ENCODE measurements at places on chromosomes 4 and X.
A peak's percentile ranks its signal among the peaks of the same experiment; 100 is the strongest.

- DNase-seq: peak; percentile 82
These were observed 31.5 kb downstream of the NOP14 start for GRCh38 chr4:2931512-2932301.

DNA sequence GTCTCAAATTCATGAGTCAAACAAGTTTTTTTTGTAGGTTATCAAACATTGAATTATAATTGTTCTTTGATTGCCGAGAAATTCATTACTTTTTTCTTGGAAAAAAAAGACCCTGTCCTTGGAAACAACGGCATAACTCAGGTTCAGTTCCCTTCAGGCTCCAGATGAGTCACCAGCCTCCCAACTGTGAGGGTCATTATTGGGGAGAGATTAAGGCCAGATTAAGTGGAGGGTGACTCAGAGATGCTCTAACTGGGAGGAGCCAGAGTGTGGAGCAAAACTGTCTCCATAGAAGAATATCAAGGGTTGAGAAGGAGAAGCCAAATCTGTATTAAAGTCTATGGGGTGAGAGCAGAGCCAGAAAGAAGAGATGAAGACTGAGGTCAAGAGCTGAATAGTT is 9.6 kb downstream of the ADGRG4 start:
- no peak for DNase-seq

- DNase-seq: no peak
These were observed 184.7 kb upstream of the NDP start for GRCh38 chrX:44157858-44158257.

- no peak for DNase-seq
These were observed 81.2 kb downstream of the ADAM29 start for GRCh38 chr4:174999407-174999806.

- no peak for DNase-seq
These were observed 908.1 kb downstream of the CCSER1 start for GRCh38 chr4:91035276-91035675.

DNA sequence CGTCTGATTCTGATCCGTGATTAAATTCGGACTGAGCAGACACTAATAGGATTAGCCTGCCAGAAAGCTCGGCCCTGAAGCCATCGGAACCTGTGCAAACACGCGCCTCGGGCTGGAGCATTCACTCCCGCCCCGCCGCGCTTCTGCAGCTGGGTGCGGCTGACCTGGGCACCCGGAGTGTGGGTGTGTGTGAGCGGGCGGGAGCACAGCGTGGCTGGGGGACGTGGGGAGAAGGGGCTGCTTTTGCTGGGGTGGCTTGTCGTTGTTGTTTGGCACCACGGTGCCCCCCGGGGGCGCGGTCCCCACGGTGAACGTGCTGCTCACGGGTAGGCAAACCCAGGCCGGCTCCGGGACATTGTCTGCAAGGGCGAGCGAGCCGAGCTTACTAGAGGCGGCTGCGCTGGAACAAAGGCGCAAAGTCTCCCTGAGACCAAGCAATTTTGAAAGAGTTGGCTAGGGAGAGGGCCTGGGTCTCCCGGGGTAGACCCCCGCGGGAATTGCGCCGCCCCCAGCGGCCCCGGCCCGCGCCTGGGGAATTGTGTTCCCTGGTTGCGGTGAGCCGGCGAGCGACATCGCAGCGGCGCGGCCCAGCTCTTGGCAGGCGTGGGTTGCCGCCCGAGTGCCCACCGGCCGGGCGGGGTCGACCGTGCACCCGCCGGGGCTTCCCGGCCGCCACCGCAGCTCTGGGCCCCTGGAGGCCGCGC is 1.4 kb downstream of the MAMLD1 start:
- DNase-seq: peak; percentile 41

DNA sequence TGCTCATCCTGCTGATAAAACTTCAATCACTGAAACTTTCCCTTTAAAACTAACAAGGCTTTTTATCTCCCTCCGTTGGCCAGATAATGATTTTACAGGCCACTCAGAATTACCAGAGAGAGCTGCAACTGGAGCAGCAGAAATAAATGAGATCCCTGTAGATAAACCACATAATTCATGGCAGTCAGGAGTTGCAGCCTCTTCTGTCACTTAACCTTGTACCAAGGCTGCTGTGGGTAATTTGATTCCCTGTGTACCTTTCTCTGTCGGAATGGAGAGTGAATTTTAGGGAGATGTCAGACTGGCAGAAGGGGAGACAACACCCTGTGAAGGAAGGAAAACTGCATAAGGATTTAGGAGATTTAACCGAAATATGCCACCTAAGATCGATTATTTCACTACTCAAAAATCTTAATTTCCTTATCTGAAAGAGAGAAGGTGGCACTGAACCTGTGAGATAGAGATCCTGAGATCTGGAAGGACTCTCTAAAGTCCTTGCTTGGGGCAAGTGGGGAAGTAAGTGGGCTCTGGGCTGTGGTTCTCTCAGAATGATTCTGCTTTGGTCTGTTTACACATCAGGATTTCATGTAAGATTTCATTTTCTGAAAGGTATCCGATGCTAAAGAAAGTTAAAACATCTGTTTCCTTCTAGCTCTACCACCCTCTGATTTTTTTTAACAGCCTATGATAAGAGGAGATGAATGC is 14.3 kb upstream of the TSPAN5 start:
- no peak for DNase-seq

DNA sequence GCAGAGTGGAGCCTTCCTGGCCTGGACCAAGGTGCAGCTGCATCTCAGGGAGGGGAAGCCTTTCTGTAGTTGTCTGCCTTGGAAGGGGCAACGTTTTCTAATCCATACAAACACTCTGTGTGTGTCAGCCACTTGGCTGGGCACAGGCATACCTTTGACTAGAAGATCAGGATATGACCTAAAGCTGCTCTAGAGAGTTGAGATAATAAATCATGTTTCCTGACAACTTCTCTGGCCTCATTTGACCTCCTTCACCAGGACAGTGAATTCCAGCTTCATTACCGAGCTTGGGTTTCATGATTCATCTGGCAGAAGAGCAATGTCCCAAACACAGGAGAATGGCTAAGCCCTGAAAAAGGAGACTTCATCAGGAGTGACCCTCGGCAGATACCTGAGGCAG is 89.6 kb upstream of the KIT start:
- DNase-seq: no peak

DNA sequence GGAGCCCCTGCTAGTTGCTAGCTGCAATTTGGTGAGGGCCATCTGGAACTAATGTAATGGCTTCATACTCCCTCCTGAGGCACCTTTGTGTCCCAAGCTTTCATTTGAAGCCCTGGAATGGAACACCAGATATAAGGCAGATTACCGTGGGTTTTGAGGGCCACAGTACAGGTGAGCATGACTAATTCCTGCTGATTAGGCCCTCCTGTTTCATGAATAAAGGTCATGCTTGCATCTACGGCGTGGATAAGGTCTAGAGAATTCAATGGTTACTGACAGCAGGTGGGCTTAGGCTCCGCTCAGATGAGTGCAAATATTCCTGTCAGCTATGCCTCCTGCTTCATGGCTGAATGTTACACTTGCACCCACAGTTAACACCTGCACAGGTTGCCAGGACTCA is 495.4 kb downstream of the NAP1L3 start:
- DNase-seq: no peak

GRCh38 chr4:33477715-33478114 is 2757.5 kb downstream of the PCDH7 start:
- no peak for DNase-seq

DNA sequence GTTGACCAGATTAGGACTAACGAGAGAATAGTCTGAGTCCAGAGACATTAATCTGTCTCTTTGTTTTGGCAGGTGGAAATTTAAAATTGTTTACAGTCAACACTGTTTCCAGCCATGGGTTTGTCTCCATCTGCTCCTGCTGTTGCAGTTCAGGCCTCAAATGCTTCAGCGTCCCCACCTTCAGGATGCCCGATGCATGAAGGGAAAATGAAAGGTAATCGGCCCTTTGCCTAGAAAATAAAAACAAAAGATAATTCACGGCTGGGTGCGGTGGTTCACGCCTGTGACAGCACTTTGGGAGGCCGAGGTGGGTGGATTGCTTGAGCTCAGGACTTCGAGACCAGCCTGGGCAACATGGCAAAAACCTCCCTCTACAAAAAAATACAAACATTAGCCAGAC is 815 bp downstream of the HCCS start:
- no peak for DNase-seq

DNA sequence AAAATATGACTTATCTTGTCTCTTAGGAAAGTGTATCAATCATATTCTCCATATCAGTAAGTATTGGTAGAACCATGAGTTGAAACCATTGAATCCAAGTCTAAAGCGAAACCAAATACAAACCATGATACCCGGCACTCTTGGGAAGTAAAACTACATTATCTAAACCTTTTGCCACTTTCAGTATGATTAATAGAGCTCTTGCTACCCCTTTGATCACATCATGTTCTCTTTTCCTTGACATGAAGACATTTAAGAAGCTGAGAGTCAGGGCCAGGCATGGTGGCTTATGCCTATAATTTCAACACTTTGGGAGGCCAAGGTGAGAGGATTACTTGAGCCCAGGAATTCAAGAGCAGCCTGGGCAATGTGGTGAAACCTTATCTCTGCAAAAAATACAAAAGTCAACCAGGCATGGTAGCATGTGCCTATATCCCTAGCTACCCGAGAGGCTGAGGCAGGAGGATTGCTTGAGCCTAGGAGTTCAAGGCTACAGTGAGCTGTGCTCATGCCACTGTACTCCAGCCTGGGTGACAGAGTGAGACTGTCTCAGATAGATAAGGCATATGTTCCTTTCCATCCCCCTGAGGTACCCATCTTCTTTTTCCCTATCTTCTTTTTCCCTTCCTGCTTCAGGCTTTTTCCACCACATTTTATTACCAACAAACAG is 45.4 kb downstream of the CEP135 start:
- no peak for DNase-seq

DNA sequence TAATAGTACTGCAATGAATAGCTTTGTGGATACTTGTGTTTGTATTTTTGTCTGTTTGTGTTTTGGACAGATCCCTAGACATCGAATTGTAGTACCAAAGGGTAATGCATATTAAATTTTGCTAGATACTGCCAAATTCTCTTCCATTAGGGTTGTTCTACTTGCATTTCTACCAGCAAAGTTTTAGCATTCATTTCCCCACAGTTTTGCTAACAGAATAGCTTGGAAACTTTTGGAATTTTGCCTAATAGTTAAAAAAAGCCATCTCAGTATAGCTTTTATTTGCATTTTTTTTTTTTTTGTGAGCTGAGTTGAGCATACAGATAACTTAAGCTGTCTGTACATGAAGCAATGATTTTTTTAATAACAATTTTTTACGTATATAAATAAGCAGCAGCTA is 1084.9 kb downstream of the ADGRL3 start:
- DNase-seq: no peak

- DNase-seq: no peak
These were observed 14.5 kb upstream of the DACH2 start for GRCh38 chrX:86133761-86134160.

DNA sequence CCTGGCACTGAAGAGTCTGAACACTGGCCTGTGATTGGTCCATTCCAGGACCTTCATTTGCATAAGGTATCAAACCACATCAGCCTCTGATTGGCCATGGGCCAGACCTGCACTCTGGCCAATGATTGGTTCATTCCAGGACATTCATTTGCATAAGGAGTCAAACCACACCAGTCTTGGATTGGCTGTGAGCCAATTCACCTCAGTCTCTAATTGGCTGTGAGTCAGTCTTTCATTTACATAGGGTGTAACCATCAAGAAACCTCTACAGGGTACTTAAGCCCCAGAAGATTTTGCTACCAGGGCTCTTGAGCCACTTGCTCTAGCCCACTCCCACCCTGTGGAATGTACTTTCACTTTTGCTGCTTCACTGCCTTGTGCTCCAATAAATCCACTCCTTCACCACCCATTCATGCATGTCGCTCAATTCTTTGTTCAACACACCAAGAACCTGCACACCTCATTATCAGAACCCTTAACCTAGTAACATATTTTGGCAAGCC is 14.2 kb upstream of the HERC5 start:
- DNase-seq: no peak

GRCh38 chr4:86543560-86544309 is 50.4 kb upstream of the PTPN13 start:
- no peak for DNase-seq

DNA sequence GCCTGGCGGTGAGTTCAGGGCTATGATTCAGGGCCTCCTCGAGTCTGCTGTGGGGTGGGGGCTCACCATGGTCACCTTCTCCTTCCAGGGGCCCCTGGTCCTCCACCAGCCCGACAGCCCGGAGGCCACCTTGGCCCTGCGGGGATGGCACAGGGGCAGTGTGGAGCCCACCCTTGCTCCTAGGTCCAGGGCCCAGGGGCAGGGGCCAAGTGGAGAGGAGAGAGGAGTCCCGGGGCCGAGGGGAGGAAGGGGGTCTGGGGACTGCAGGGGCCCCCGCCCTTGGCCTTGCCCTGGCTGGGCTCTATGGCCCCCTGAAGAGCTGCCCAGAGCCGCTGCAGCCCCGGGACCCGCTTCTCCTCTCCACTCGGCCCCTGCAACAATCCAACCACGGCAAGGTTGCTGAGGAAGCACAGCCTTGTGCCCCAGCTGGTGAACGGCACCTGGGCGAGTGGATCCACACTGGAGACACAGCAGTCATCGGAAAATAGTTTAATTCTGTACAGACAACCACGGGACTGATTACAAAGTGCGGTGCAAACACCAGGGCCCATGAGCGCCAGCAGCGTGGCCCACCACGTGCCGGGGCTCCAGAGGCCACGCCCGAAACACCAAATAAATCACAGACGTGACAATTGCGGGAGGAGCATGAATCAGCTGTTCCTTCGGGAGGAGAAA is 23.0 kb upstream of the CPLX1 start:
- no peak for DNase-seq

DNA sequence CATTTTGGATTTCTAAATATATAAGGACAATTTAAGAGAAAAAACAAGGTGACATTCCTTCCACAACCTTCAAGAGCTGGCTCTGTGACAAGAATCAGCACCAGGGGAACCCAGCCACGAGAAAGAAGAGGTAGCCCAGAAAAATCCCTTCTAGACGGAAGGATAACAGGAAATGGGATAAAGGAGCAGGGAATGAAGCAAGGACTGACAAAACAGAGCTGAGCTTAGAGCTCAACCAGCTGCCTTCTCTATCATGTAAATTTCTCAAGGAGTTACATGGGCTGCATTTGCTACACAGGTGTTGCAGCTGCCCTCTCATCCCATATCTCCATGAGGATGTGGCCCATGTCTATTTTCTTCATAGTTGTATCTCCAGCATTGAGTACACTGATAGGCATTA is 154.2 kb upstream of the PRDX4 start:
- no peak for DNase-seq

GRCh38 chr4:94995684-94996394 is 238.1 kb downstream of the BMPR1B start:
- DNase-seq: no peak

GRCh38 chrX:15781961-15782699 is 8.2 kb upstream of the ZRSR2 start:
- DNase-seq: no peak

GRCh38 chrX:54415534-54416350 is 24.5 kb upstream of the TSR2 start:
- no peak for DNase-seq

DNA sequence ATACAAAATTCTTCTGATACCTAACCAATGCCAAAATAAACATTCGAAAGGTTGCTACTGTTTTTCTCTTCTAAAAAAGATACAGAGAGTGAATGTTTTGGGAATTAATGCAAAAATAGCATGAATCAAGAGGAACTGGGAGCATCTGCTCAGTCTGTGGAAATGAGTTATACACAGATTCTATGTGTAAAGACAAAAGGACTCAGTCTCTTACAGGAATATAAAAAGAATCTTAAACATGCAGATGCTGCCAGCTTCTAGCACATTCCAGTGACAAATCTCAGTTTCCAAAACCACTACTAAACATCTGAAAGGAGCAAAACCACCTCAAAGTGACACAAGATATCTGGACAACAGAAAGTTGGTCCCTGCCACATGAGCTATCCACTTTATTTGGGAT is 55.0 kb downstream of the PAPSS1 start:
- no peak for DNase-seq

- no peak for DNase-seq
These were observed 146.2 kb upstream of the PDE5A start for GRCh38 chr4:119774840-119775239.

Data from memory B cell (primary cell).